ENCODE measurements at places on chromosomes 6 and 20. TPM values are rescaled to one million over a fixed set of nuclear protein-coding genes. Genes with fewer than 3 reads are reported as not detected.

TMEM244 gene
- not detected for polyA plus RNA-seq

ELOVL4 gene
- polyA plus RNA-seq: 0.40 TPM

TRIM31 gene
- not detected for polyA plus RNA-seq

STX11 gene
- polyA plus RNA-seq: 0.90 TPM

ERGIC3 gene
- 917 TPM for polyA plus RNA-seq

LGSN gene
- not detected for polyA plus RNA-seq

SLC52A3 gene
- not detected for polyA plus RNA-seq

RAET1L gene
- polyA plus RNA-seq: not detected

HLA-DQA2 gene
- not detected for polyA plus RNA-seq

SYTL3 gene
- polyA plus RNA-seq: 1.5 TPM

MCCD1 gene
- polyA plus RNA-seq: not detected

OOEP gene
- not detected for polyA plus RNA-seq

SUMO4 gene
- 0.23 TPM for polyA plus RNA-seq

SLC17A3 gene
- not detected for polyA plus RNA-seq

SPATS1 gene
- not detected for polyA plus RNA-seq

KCNK16 gene
- not detected for polyA plus RNA-seq

OR2J3 gene
- not detected for polyA plus RNA-seq

OPN5 gene
- polyA plus RNA-seq: not detected

PLCB1 gene
- 13.5 TPM for polyA plus RNA-seq

FAM83D gene
- 40.1 TPM for polyA plus RNA-seq

TBX18 gene
- polyA plus RNA-seq: 28.6 TPM

ARMH2 gene
- not detected for polyA plus RNA-seq

GPX5 gene
- not detected for polyA plus RNA-seq

CST5 gene
- not detected for polyA plus RNA-seq

CAGE1 gene
- not detected for polyA plus RNA-seq

OPRM1 gene
- polyA plus RNA-seq: not detected

HLA-DRA gene
- polyA plus RNA-seq: not detected

SPDEF gene
- not detected for polyA plus RNA-seq

ESR1 gene
- not detected for polyA plus RNA-seq

MCHR2 gene
- polyA plus RNA-seq: not detected

CCND3 gene
- 20.0 TPM for polyA plus RNA-seq

RPP21 gene
- polyA plus RNA-seq: 29.0 TPM

LRRC73 gene
- polyA plus RNA-seq: 0.15 TPM

PRPH2 gene
- polyA plus RNA-seq: 2.3 TPM

TCP11 gene
- polyA plus RNA-seq: 0.13 TPM

MTFR2 gene
- 5.5 TPM for polyA plus RNA-seq

C20orf204 gene
- polyA plus RNA-seq: 0.06 TPM

GJA10 gene
- not detected for polyA plus RNA-seq

DPPA5 gene
- polyA plus RNA-seq: not detected

SIRT5 gene
- polyA plus RNA-seq: 7.2 TPM

HLA-DRB5 gene
- polyA plus RNA-seq: not detected

FOXC1 gene
- polyA plus RNA-seq: 7.8 TPM

NRN1 gene
- 1.0 TPM for polyA plus RNA-seq

AVP gene
- not detected for polyA plus RNA-seq

IMPG1 gene
- polyA plus RNA-seq: not detected

MYB gene
- 0.11 TPM for polyA plus RNA-seq

CNR1 gene
- not detected for polyA plus RNA-seq

TM9SF4 gene
- polyA plus RNA-seq: 101 TPM

BMP6 gene
- 0.06 TPM for polyA plus RNA-seq

SPEF1 gene
- polyA plus RNA-seq: 0.07 TPM

GINS1 gene
- 2.7 TPM for polyA plus RNA-seq

DTNBP1 gene
- 19.1 TPM for polyA plus RNA-seq

CCN6 gene
- polyA plus RNA-seq: 0.07 TPM

SEL1L2 gene
- polyA plus RNA-seq: 0.86 TPM

COMMD7 gene
- polyA plus RNA-seq: 73.6 TPM

ZSCAN31 gene
- polyA plus RNA-seq: 1.7 TPM

All from BJ (cell line).